ENCODE measurements at places on chromosomes 5 and 9.

GRCh38 chr5:135063511-135064234, 29.6 kb upstream of the PITX1 start:
- no peak for DNase-seq

DNA sequence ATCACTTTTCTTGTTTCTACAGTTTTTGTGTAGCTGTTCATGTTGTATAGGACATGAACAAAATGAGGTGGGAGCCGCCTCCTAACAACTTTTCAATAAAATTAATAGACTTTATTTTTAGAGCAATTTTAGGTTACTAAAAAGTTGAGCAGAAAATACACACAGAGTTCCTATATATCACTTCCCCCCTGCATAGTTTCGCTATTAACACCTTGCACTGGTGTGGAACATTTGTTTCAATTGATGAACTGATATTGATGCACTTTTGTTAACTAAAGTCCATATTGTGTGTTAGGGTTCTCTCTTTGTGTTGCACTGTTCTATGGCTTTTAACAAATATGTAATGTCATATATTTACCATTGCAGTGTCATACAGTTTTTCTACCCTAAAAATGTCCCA, 47.8 kb upstream of the KCNN2 start:
- DNase-seq: no peak

GRCh38 chr9:134353539-134353938, 27.3 kb downstream of the RXRA start:
- no peak for DNase-seq

DNA sequence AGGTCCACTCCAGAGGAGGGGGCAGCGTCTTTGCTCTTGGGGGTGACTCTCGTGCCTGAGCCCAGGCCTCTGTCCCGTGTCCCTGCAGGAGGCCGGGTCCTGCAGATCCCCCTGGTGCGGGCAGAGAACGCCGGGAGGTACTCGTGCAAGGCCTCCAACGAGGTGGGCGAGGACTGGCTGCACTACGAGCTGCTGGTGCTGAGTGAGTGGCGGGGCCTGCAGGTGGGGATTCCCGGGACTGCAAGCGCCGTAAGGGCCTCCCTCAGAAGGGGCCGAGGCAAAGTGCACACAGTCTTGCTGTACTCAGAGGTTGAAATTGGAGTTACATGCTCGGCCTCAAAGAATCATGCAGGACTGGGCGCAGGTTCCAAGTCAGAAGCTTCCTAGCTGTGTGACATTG, 62.7 kb upstream of the ASS1 start:
- DNase-seq: no peak

DNA sequence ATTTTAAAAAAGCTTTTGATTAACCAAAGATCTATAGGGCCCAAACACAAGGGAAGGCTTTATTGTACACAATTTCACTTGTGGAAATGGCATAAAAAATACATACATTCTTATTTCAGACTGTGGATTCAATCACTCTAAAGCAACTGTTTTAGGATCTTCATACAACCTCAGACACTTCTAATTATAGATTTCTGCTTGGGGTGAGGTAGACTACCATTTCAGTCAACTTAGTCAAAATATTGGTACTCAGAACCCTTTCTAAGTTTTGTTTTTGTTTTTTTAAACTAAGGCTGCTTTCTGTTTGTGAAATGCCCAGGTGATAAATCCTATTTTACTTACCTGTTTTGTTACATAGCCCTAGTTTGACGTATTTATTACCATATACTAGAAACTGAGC, 284.5 kb upstream of the RASA1 start:
- no peak for DNase-seq

GRCh38 chr5:130066644-130067043, 162.4 kb downstream of the CHSY3 start:
- DNase-seq: no peak

- DNase-seq: no peak
Observed at GRCh38 chr5:143247134-143247815, 156.2 kb downstream of the NR3C1 start.

GRCh38 chr5:16737620-16738364, 121.0 kb upstream of the RETREG1 start:
- peak; percentile 92 for DNase-seq

DNA sequence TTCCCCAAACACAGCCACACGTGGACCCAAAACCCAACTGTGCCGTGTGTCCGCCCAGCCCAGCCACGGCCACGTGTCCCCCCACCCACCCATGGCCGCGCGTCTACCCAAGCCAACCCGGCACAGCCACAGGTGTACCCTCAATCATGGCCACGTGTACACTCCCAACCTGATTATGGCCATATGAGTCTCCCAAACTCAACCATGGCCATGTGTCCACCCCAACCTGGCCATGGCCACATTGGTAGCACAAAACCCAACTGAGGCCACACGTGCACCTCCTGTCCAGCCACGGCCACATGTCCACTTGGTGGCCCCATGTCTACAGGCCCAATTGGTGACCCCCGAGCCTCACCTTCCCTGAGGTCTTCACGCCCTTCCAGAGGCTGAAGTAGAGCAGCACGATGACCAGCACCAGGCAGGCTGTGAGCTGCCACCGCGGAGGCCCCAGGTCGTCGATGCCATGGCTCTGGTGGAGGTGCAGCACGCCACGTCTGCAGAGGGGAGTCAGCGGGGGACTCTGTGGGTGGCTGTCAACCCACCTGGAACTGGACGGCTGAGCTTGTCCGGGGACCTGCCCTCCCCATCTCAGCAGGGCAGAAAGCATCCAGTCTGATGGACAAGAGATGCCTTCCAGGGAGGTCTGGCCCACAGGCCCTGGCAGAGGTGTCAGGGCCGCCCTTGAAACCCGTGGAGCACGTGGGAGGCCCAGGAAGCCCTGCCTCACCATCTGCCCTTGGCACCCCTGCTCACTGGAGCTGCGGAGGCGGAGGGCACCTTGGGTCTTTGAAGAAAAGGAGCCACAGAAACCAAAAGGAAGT, 23.5 kb downstream of the SLC6A3 start:
- DNase-seq: no peak

DNA sequence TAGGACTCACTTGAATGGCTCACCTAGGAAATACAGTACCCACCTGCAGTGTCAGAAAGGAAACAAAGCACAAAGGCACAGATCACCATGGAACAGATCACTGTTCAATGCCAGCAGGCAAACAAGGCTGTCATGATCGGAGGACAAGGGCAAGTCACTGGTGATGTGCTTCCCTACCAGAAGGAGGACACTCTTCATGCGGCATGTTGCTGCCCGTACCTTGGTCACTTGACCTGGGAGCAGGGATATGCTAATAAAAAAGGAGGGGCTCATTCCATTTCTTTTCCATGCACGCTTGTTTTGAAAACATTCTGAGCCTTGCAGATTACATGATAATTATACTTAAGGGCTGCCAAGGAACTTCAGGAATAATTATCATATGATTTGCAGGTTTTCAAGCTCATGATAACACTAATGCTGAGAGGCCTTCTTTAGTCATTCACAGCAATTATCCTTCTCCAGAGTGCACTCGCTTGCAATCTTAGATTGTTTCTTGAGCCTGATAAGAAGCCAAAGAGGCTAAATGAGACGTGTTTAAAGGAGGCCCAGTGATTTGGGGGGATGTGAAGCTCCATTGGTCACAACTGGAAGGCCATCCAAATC, 36.1 kb upstream of the STARD4 start:
- DNase-seq: peak; percentile 62

DNA sequence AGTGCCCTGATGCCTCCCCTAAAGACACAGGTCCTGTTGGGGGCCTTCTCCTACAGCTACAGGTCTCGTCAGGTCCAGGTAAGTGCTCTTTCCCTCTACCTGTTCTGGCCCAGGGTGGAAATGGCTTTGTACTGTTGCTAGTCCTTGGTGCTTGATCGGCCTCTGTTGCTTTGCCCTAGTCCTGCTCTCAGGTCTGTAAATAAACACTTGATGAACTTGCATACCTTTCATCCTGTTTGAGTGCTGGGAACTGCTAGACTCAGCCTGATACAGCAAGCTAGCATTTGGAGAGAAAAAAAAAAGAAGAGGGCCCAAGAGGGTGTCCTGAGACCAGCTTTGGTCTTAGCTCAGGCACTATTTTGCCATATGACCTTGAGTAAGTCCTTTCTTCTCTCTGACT, 21.8 kb upstream of the ZNF618 start:
- DNase-seq: no peak

DNA sequence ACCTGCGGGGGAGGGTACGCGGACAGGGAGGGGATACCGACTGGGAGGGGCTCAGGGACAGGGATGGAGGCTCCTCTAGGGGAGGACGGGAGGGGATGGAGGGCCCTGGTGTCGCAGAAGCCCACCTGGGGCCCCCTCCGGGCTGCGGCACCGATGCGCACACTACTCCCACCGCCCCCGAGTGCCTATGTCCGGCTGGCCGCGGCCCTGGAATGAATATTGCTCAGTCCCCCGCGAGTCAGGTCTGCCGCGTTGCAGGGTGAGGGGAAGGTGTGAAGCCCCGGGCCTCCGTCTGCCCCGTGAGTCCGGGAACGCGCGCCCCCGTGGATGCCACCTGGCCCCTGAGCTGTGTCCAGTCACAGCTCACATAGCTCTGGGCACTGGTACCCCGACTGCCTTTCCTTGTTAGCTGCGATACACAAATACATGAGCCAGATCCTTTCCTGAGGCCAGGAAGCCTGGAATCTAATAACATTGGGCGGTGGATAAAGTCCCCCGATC, 44.5 kb upstream of the PRSS3 start:
- DNase-seq: no peak

GRCh38 chr5:18807256-18808149, 1173.2 kb downstream of the TAF11L14 start:
- no peak for DNase-seq

DNA sequence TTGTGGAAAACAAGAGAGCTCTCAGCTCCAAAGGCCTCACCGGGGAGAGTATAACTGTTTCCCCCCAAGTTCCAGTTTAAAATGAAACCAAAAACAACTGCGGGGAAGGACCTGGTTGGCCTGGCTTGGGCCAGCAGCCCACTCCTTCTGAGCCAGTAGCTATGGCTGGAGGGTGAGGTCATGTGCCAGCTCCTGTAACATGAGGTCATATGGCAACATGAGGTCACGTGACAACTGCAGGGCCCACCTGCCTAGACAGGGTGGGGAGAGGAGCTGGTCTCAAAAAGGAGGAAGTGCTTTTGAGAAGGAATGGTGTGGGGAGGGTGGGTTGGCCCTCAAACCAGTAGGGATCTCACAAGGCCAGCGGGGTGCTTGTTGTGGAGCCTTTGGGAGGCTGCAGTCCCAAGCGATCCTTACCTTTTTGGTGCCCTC, 29.3 kb upstream of the CRB2 start:
- DNase-seq: no peak

GRCh38 chr5:142508591-142508990, 177.3 kb downstream of the FGF1 start:
- no peak for DNase-seq

- DNase-seq: peak; percentile 97
Observed at GRCh38 chr5:141636413-141637122, at the start of the genes HDAC3 and RELL2. TSS of gene HDAC3 (minus strand) at chr5:141636849. CDS start at chr5:141636790, 59 bp downstream. TSS of gene RELL2 (plus strand) at chr5:141636997. CDS start at chr5:141638226, 1,229 bp downstream.

DNA sequence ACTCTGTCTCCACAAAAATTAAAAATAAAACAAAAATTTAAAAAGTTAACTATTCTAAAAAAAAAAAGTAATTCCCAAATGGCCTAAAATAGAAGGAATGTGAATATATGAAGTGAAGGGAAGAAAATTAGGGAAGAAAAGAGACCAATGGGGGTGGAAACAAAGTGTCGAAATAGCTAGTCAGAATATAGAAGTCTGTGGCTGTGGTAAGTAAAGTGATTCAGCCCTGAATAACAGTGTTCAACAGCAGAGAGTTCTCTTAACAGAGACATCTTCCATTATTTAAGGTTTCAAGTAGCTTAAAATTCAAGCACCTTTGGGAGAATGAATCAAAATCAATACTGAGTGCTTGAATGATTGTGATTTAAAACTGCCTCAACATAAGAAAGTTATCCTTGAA, 51.7 kb downstream of the LPAR1 start:
- DNase-seq: no peak

GRCh38 chr9:19232823-19233194, 2.3 kb downstream of the DENND4C start:
- no peak for DNase-seq

GRCh38 chr5:169296419-169297143, 4.4 kb downstream of the SLIT3 start:
- DNase-seq: no peak

DNA sequence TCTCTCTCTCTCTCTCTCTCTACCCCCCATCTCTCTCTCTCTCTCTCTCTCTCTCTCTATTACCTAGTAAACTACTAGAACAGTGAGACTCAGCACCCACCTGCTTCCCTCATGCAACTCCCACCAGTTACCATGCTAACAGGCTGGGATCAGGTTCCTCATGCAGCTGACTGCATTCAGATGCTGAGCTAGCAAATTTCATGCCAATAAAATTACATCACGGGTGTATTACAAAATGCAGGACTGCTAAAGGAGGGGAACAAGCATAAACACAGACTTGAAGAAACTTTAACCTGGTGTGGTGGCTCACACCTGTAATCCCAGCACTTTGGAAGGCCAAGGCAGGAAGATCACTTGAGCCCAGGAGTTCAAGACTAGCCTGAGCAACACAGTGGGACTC, 76.0 kb downstream of the CEMIP2 start:
- DNase-seq: no peak

DNA sequence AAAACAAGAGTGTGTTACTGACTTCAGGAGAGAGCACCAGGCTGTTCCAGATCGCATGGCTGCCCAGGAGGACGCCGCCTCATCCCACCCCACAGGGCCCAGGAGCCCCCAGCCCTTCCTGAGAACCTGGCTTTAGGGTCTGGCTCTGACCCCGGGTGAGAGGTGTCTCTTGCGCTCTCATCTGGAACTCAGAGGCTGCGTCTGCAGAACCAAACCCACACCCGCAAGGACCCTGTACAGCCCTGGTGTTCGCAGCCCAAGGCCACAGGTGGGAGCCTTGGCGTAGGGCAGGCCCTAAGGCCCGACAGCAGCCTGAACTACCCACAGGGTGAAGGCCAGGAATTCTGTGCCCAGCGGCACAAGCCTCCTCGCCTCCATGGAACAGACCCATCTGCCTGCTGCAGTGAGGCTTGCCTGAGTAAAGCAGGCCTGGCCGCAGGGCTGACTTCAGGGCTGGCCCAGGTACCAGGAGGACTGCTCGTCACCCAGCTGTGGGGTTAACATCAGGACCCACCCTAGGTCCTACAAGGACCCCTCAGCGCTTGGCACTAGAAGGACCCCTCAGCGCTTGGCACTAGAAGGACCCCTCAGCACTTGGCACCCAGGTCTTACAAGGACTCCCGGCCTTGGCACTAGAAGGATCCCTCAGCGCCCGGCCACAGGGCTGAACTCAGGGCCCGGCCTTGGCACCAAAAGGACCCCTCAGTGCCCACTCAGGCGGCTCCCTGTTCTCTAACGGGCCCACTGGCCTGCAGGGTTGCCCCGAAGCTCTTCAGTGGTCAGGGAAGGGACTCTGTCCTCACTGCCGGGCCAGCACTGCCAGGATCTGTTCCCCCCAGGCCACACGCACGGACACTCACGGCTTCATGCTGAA, 48.2 kb downstream of the NKD2 start:
- DNase-seq: no peak

- DNase-seq: no peak
Observed at GRCh38 chr5:117731446-117731845, 1156.8 kb upstream of the SEMA6A start.

DNA sequence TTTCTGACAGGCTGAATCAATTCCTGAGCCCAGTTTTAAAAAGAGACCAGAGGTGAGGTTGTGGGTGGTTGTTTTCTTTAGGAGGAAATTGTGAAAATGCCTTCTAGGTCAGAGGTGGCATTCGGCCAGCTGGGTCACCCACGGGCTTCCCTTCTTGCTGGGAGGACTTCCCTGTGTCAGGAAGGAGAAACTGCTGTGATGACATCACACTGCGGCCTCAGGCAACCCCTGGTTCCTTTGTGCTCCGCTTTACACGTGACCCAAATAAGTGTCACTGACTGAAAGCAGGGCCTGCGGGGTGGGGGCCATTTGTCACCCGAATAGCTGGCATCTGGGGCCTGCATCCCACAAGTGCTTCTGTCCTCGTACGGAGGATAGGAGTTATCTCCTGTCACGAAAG, 39.7 kb downstream of the FABP6 start:
- DNase-seq: peak; percentile 72

- DNase-seq: no peak
Observed at GRCh38 chr5:61744690-61745619, 412.9 kb downstream of the ZSWIM6 start.
